ENCODE measurements at places on chromosomes 3 and 15.

GRCh38 chr3:155995525-155996370 is 124.6 kb upstream of the KCNAB1 start:
- no peak for DNase-seq

- no peak for DNase-seq
These were observed 4.5 kb downstream of the PLXNB1 start for GRCh38 chr3:48425281-48425812.

DNA sequence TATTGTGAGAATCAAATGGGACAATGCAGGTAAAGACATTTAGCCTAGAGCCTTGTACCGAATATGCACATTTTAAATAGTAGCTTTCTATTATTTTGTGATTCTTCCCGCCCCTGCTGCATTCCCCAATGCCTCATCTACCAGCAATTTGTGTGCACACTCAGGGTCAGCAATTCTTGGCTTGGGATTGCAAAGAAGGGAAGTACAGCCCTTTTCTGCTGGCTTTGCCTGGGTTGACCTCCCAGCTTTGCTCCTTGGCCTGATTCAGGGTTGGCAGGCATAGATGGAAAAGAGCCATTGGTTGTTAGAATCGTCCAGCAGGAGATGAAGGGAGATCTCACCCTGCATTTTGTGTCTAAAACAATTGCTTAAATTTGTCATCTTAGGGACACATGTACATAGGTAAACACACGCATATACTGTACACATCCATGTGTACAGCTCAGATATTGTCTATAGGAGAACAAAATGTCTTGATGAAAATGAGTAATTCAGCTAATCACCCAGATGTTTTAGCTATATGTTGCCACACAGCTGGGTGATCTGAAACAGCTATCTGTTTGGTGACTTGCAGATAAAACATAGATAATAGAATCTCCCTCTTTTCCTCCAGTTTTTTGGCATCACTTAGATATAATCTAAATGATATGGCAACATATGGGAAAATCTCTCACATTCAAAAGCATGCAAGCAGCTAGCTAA is 340.9 kb upstream of the TBL1XR1 start:
- no peak for DNase-seq

DNA sequence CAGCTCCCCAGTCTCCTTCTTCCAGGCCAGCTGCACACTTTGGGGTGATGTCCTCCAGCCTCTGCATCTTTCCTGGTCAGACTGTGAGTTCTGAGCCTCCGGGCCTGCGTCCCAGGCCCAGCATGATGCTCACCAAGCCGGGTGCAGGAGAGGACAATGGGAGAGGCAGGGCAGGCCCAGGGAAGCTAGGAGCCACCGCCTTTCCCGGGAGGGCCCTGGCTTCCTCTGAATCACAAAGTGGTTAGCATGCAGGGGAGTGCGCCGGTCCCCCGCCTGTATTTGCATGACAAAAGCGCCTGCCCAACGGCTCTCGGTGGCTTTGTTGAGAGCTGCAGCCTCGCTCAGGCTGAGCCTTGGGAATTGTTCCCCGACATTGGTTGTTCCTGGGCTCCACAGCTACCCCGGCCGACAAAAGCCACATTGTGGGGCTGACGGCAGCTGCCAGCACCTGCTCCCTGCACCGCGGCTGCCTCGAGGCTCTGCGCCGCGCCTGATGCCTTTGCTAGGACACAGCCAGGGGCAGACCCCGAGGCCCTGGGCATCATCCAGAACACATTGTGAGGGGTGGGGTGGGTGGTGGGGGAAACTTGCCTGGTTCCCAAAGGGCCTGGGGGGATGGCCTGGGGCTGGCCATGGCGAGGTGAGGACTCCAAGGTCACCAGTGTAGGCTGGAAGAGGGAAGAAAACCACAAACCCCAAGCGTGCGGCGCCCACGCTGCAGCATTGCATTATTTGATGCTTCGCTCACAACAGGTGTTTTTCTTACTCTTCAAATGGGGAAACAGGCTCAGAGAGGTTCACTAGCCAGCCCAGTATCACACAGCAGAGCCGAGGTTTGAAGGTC is 20.0 kb upstream of the KLF13 start:
- DNase-seq: no peak

DNA sequence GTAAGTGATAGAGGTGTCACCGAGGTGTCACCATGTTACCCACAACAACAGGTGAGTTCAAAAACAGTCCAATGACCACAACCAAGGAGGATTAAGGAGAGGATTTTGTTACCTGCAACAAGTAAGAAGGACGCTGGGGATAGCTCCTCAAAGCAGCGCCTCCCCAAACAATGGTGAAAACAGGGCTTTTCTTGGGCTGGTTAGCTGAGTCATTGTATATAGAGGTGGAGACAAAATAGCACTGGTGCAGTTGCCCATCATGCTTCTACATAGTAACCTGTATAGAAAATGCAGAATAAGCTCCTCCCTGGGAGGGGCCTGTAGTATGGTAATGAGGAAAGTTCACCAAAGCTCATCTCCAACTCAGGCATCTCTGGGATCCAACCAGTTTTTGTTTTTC is 116.9 kb upstream of the EIF1B start:
- DNase-seq: no peak

DNA sequence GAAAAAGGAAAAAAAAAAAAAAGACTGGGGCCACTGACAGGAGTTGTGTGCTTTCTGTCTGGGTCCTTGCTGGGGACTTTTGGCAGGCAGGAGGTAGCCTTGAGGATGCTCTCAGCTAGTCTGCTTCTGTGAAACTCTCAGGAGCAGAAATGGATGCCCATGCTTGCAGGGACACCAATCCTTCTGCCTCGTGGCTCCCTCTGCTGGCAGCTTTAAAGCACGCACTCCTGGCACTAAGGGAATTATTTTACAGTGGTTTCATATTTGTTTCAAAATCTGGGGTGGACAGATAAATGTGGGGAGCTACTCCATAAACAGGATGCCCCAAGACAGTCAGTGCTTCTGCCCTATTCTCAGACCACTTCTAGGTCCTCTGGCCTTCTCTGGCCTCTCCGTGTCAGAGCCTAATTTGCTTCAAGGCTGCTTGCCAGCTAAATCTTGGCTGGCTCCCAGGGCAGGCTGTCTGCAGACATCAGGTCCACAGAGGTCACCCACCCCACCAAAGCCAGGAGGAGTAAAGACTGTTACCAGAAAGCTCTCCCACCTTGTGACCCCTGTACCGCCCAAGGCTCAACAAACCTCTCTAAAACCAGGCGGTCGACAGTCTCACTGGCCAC is 17.1 kb downstream of the TRAIP start:
- DNase-seq: peak; percentile 82

DNA sequence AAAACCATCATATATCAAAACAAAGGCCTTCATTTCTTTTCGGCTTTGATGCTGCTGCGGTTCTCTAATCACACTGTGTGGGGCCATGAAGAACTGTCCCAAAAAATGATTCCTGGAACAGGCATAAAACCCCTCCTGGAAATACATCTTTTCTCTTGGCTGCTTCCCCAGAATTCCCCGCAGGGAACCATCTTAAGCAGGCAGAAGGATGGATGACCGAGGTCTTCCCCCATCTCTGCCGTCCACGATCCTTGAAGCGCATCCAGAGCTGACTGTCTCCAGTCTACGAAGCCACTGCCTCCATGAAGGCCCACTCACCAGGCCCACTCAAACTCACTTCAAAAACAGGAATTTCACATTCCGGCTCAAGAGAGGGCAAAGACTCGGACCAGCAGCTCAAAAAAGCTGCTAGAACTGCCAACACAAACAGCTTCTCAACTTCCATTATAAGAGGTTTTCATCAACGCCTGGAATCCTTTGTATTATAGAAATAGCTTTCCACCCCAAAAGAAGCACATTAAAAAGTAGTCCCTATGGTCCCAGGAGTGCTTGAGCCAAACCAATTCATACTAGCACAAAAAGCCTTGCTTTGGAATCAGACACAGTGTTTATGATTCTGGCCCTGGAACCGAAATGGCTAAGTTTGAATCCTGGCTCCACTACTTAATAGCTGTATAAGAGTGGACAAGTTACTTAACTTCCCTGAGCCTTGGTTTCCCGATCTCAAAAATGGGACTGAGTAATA is 487.5 kb upstream of the WNT5A start:
- no peak for DNase-seq

GRCh38 chr15:88249220-88249619 is 7.3 kb downstream of the NTRK3 start:
- no peak for DNase-seq

DNA sequence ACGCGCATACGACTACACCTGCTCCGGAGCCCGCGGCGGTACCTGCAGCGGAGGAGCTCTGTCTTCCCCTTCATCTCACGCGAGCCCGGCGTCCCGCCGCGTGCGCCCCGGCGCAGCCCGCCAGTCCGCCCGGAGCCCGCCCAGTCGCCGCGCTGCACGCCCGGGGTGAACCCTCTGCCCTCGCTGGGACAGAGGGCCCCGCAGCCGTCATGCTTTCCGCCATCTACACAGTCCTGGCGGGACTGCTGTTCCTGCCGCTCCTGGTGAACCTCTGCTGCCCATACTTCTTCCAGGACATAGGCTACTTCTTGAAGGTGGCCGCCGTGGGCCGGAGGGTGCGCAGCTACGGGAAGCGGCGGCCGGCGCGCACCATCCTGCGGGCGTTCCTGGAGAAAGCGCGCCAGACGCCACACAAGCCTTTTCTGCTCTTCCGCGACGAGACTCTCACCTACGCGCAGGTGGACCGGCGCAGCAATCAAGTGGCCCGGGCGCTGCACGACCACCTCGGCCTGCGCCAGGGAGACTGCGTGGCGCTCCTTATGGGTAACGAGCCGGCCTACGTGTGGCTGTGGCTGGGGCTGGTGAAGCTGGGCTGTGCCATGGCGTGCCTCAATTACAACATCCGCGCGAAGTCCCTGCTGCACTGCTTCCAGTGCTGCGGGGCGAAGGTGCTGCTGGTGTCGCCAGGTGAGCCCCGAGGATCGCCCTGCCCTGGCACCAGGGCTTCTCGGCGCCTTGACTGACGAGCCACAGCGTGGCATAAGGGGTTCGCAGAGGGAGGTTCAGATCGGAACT is 420 bp downstream of the SLC27A2 start:
- peak; percentile 25 for DNase-seq

DNA sequence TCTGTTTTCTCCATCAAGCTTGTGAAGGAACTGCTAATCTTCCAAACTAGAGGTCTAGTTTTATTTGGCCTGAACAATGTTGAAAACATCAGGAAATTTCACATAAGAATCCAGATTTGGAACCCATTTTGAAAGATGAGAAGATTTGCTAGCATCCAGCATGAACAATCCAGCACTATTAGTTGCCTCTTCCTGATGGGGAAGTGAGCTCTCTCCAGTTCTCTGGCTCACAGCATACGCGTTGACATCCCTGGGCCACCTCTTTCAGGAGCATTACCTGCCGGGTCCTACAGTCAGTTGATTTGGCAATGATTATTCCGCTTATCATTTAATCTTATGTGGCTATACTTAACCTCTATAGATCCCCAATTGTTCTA is 10.9 kb downstream of the GPR87 start:
- DNase-seq: no peak

- DNase-seq: no peak
These were observed 1.4 kb upstream of the RSRC1 start for GRCh38 chr3:158108445-158108985.

DNA sequence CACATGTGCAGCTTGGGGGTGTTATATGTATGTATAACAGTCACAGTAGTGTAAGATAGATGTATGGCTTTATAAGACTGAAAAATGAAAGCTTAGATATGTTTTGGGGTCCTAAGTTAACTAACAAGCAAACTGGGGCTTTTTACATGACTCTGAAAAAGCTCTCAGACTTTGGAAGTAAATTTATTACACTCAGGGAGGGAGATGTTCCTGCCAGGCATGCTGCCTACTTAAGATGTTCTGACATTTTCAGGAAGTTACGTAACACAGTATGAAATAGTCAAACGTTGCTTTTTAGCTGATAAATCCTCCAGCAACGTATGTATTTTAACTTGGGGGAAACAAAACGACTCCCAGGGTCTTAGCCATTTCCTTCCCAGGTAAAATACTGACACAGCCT is 1.7 kb upstream of the IFT57 start:
- no peak for DNase-seq

DNA sequence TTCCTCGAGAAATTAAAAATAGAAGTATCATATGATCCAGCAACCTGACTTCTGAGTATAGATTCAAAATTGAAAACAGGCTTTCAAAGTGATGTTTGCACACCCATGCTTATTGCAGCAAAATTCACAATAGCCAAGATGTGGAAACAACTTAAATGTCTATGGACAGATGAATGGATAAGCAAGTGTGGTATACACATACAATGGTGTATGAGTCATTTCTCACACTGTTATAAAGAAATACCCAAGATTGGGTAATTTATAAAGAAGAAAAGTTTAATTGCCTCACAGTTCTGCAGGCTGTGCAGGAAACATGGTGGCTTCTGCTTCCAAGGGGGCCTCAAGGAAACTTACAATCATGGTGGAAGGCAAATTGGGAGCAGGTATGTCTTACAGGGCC is 100.8 kb downstream of the KLF13 start:
- DNase-seq: no peak

DNA sequence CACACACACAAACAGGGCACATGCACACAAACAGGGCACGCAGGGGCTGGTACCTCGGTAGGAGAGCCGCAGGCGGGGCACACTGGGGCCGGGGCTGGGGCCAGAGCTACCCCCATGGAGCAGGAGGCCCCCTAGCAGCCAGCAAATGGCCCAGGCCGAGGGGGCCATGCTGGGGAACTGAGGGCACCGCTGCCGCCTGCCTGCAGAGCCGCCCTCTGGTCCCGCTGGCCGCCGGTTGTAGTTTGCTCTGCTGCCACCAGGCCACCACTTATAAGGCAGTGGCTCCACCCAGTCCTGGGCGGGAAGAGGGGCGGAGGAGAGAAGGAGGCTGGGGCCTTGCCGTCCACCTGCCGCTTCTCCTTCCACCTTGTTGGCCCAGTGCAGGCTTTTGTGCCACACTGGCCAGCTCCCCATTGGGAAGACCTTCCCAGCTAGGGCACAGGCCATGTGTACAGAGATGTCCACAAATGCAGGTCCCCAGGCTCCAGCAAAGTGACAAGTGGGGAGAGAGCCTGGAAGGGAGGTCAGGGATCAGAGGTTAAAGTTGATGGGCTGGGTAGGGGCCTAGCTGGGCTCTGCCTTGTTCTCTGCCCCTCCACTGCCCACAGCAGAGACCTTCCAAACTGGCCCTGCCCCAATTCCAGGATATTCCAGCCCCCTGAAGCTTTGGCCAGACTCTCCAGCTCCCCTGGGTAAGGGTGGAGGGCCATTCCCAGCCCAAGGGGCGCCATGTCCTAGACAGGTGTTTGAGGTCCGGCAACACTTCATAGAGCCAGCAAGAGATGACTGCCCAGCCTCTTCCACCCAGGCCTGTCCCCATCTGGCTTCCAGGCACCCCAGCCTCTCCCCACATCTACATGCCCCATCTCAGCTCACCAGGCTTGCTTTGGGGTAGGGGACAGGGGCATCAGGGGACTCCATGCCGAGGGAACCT is at the start of gene SEMA3G:
TSS of gene SEMA3G (minus strand) at position 244 of the 934 bp plus-strand sequence. CDS start at position 168, 76 bp downstream.
- DNase-seq: peak; percentile 78

Measured in stimulated activated CD4-positive, alpha-beta T cell treated with anti-CD3 and anti-CD28 coated beads, Interleukin-4, amount 100 ng/mL, for 24 hours (primary cell).